Kidney glomerular epithelial cell (primary cell): ENCODE measurements at places on chromosomes 7 and 10.

DNA sequence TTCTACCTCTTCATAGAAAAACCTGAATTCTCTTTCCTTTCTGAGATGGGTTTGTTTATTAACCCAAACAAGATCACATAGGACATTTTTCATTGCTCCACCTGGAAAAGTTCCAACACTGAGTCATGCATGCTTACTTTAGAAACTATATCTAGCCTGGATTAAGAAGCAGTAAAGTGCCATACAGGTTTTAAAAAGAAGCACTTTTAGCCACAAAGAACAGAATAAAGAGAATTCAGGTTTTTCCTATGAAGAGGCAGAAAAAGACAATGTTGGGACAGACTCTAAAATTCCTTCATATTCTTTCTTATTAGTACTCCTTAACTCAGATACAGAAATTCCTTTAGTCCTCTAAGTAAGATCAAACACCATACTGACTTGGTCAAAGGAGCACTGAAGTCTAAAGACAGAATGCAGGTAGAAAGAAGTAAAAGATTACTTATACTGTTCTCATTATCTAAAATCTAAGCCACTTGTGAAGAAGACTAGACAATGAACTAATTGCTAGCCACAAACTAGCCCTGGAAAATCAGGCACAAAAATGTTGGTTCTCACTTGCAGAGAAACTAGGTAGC is 241.3 kb downstream of the ANK3 start:
- peak; percentile 88 for DNase-seq

- peak; percentile 94 for DNase-seq
These were observed 6.7 kb upstream of the KLRG2 start for GRCh38 chr7:139490130-139490529.

- DNase-seq = no peak
These were observed 56.8 kb upstream of the DDC start for GRCh38 chr7:50621973-50622490.

- no peak for DNase-seq
These were observed 234.3 kb downstream of the ADAM12 start for GRCh38 chr10:126153711-126154628.

- no peak for DNase-seq
These were observed 533.7 kb upstream of the IGFBP3 start for GRCh38 chr7:46454816-46455215.

DNA sequence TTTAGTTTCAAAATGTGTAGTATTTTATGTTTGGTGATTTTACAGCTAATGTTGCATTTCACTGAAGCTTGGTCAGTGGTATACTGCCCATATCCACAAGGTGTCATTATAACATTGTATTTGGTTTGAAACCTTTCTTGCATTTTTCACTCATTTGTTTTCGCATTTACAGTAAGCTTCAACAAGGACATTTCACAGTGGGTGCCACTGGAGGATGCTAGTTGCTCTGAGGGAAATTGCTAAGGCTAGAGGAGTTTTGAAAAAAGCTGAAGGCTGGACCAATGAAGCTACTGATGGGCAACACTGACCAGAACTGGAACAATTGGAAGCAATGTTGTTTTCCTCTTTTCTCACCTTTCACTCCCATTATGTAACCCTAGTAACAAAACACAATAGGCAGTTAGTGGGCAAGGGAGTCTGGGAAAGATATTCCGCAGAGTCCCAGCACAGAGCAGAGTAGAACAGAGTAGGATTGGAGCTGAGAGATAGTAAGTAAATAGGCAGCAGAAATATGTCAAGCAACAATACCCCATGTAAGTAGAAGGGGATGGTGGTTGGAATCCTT is 23.6 kb upstream of the SRI start:
- DNase-seq = peak; percentile 63

- DNase-seq = no peak
These were observed 119.7 kb downstream of the JMJD1C start for GRCh38 chr10:63346015-63346441.

DNA sequence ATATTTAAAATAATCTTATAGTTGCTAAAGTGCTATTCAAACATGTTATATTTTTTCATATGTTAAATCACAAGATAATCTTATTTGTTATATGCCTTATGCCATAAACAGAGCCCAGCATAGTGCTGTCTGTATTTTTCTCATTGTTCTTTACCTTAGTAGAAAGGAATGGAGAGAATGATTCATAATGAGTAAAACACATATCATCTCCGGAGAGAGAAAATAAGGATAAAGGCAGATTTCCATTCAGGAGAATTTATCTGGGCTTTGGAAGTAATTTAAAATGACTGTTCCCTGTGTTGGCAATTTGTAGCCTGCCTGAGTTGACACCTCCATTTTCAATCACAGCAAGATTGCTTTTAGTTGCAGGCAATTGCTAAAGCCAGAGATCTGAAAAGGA is 30.2 kb downstream of the CHN2 start:
- no peak for DNase-seq
